ENCODE measurements at places on chromosomes 1 and 21.

- DNase-seq = no peak
Observed at GRCh38 chr1:188240772-188241406, 1412.1 kb downstream of the PLA2G4A start.

DNA sequence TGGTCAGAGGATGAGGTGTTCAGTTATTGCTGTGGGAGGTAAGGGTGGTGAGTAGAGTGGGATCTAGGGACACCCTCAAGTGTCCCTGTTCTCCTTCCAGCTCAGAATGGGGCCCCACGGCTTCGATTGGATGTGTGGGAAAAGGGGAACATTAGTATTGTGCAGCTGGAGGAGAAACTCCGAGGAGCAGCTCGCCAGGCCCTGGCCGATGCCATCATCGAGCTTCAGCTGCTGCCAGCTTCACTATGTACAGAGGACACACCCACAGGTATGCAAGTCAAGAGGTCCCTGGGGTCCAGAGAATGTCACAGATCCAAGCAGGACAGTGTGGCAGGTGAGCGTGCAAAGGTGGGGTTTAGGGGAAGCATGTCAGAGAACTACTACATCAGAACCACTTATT, 13.9 kb downstream of the HYI start:
- DNase-seq = no peak

DNA sequence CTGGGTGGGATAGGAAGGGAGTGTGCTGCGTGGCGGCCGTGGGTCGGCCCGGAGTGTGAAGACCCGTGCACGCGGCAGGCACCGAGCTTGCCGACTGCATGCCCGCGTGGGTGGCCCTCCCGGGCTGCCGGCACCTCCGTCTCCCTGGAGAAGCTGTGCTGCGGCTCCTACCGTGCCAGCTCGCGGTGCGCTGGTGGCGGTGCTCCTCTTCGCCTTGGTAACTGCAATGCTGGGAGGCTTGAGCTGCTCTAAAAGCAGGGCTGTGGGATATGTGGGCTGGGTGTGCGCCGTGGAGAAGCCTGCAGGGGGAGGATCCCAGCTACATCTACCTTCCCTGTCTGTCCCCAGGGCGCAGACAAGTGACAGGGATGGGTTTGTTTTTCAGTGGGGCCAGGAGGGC, 2.4 kb downstream of the GABRD start:
- no peak for DNase-seq

DNA sequence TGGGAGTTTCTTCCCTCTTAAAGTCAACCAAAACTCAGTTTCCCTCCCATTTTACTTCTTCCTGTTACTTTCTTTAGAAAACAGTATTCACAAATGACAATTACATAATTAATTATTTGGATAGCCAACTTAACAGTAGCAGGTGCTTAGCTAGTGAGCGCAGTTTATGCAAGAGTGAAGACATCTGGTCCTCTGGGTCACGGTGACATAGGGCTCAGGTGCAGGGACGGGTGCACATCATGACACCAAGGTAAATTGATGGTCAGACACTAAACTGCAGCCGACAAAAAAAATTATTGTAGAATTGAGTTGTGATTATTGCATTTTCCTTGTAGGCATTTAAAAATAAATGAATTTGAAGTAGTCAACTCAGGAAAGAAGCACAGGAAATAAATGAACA, 142.0 kb upstream of the KCTD3 start:
- no peak for DNase-seq

GRCh38 chr1:231069333-231069732, 29.3 kb upstream of the FAM89A start:
- no peak for DNase-seq

DNA sequence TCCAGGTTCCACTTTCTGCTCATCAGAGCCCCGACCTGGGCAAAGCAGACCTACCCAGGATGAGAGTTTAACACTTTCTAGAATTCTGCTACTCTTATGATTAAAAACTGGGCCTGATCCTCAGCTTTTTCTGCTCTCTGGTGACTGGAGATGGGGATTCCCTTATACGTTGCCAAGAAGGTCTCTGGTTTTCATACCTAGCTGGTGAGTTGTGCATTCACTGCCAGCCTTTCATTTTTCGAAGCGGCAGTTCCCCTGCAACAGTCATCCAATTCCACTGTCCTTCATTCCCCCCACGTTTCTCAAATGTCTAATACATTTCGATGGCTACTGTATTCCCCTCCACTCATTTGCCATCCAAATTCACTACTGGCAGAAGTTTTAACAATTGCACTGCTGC, 135.3 kb downstream of the ADSS2 start:
- DNase-seq = no peak

GRCh38 chr1:18743233-18743632, 112.6 kb downstream of the PAX7 start:
- no peak for DNase-seq

GRCh38 chr1:230922620-230923019, 54.3 kb upstream of the C1orf198 start:
- DNase-seq = no peak

DNA sequence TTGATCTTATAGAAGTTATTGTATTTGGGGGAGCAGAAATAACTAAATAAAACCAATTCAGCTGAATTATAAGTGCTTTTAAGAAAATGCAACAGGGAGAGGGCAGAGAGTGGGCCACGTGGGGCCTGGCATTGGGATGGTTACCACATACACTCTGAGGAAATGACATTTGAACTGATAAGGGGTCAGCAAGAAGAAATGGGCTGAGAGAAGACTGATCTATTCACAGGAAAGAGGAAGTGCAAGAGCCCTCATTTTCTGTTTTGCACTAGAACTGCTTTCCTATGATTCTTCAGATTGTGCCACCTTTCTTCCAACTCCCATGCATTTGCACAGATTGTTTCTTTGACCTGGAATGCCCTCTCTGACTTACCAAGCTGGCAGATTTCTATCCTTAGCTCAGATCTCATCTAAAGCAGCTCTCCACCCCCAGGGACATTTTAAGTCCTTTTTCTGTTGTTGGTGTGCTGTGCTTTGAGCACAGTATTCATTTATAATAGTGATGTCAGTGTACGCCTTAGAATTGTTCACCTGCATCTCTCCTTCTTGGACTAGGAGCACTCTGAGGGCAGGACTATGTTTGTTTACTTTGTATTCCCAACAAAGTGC, 115.9 kb downstream of the FGGY start:
- no peak for DNase-seq

- DNase-seq = no peak
Observed at GRCh38 chr1:208329300-208329699, 85.1 kb upstream of the PLXNA2 start.

DNA sequence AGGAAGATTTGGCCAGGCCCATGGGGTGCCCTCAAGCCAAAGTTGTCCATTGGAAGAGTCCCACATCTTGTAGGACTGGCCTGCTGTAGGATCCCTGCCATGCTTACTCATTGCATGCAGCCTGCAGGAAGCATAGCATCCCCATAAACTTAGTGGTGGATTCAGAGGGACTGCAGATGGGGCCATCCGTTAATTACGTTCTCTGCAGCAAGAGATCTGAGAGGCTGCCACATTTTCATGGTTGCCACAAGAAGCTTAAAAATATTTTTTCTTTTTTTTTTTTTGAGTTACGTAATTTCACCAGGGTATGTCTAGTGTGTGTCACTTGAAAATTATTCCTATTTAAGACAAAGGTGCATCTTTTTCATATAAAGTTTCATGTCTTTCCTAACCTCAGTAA, 329.7 kb upstream of the USP24 start:
- no peak for DNase-seq

- DNase-seq = no peak
Observed at GRCh38 chr1:39499668-39500067, 8.2 kb downstream of the BMP8A start.

- DNase-seq = peak; percentile 33
Observed at GRCh38 chr1:183291216-183291762, 105.2 kb downstream of the LAMC2 start.

DNA sequence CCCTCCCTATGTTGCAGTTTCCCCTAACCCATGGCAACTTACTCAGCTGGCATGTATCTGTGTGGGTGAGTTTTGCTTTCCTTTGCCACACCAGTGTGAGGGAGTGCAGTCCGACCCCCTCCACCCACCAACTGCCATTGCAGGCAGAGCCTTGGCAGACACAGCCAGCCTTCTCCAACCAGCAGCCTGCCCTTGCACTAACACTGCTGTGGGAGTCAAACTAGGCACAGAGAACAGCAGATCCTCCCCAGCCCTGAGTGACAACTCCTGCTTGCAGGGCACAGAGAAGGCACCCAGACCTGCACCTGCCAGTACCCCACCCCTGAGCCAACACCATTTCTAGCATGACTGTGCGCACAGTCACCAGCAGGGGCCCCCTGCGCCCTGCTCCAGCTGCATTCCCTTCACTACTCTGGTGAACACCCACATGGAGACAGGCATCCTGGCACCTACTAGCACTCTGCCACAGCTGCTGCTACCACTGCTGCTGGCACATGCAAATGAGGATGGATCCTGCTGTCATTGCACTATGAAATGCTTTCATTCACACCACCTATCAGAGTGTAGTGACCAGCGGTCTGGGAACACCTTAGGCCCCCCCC, 98.4 kb downstream of the MAGI3 start:
- DNase-seq = no peak

DNA sequence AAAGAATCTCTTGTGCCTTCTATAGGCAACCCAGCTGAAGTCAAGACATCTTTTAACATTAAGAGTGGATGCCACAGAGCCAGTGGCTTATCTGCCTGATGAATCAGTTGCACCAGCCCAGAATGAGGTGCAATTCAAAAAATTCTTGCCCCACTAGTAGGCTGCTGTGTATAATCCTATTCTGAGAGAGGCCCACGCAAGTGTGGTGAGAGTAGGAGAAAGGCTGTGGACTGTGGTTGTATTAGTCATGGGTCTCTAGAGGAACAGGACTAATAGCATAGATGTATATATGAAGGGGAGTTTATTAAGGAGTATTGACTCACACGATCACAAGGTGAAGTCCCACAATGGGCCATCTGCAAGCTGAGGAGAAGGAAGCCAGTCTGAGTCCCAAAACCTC, 216.4 kb downstream of the LTN1 start:
- DNase-seq = peak; percentile 42

DNA sequence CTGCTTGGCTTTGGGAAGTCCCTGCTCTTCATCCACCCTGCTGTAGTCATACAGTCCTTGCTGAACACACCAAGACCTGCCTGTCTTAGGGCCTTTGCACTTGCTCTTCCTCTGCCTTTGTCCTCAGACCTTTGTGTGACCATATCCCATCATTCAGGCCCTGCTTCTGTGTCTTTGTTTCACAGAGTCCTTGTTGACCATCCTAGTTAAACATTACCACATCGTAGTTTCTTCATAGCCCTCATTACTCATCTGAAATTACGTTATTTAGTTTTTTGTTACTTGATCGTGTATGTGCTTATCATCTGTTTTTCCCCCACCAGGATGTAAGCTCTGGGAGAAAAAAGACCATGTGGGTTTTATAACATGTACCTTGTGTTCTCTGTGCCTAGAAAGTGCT, 18.3 kb upstream of the SPRR5 start:
- DNase-seq = no peak

DNA sequence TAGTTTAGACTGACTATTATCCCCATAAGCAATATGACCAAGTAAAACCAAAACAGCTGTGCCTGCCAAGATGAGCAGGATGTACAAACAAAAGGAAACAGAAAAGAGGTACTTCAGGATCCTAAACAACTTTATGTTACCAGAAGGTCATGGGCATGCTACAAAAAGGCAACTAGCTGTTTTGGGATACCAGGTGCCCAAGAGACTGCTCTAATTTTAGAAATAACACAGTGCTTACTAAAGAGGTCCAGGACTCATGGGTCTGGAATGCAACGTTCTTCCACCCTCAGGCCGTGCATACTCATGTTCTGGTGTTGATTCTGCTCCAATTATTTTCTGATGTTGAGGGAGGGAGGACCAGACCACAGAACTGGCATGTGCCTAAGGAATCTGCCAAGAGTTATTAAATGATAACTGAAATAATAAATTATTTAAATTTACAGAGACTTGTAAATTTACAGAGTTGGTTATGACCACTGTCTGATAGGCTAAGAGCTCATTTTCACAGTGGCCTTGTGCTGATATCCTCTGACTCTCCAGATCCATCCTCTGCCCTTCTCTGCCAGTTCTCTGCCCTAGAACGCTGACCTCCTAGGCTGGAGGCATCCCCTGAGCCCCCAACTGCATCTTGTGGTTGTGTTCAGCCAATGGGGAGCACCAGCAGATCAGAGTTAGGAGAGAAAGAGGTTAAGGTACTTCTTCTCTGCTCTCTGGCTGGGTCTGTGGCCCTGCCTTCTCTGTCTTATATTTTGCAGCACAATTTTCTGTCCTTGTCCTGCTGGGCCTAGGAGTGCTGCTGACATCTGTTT, 37.7 kb upstream of the BCL10 start:
- peak; percentile 90 for DNase-seq
